ENCODE measurements at places on chromosomes 13 and 19.

GRCh38 chr13:98740131-98740530 is 12.3 kb downstream of the SLC15A1 start:
- no peak for DNase-seq

DNA sequence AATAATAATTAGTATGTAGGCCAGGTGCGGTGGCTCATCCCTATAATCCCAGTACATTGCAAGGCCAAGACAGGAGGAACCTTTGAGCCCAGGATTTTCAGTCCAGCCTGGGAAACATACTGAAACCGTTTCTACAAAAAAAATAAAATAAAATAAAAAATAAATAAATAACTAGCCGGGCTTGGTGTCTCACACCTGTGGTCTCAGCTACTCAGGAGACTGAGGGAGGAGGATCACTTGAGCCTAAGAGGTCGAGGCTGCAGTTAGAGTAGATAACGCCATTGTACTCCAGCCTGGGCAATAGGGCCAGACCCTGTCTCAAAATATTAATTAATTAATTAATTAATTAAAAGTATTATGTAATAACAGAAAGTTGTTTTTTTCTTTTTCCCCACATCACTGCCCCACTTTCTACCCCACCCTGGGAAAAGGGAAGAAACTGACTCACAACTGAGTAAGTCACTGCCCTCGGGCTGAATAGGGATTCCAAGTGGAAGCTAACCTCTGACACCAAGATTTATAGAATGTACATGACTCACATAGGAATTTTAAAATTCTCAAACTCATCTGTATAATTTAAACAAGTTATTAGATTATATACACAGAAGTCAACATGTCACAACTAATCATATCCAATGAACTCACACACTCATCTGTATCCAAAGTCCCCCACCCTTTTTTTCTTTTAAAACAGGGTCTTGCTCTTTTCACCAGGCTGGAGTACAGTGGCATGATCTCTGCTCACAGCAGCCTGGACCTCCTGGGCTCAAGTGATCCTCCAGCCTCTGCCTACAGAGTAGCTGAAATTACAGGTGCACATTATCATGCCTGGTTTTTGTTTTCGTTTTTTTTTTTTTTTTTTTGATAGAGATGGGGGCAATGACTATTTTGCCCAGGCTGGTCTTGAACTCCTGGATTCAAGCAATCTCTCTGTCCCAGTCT is 12.5 kb downstream of the ZNF611 start:
- no peak for DNase-seq

DNA sequence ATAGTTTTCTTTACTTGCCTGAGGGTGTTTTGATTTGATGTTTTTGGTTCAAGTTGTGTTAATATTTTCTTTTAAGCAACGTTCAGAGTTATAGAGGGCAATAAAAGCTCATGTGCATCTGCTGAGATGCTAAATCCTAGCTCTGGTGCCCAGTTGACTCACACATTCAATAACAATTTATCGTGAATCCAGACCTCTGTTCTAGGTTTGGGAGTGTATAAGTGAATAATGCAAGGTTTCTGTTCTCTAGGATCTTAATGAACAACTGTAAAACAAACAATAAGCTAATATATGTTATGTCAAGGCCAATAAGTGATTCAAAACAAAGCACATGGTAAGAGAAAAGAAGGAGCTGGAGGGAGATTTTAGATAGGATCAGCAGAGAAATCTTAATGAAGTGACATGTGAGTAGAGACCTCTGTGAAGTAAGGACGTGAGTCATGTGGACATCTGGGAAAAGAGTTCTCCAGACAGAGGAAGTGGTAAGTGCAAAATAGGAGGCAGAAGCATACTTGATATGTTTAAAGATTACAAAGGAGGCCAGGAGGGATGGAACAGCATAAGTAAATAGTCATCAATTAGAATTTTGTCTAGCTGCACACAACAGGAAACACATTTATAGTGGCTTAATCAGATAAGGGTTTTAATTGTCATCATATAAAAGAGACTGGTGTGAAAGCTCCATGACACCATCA is 278.5 kb upstream of the HTR2A start:
- no peak for DNase-seq

DNA sequence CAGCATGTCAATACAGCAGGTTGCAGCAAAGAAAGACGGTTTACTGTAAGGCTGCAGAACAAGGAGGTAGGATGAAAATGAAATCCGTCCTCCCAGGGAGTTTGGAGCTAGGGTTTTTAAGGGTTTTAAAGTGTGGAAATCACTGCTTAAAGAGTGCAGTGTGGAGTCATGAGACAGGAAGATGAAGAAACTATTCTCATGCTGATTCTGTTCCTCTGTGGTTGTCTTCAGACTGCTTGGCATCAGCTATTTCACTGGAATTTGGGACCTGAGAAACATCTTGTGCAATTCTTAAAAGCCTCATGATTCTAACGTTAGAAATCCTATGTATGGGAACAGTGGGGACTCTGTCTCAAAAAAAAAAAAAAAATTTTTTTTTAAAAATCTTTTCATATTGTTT is 11.4 kb downstream of the ZNF331 start:
- no peak for DNase-seq

Data from cortex of kidney (tissue), 1 donor.